ENCODE measurements at places on chromosomes 3 and 15.

GRCh38 chr3:3664935-3665334, 134.3 kb upstream of the LRRN1 start:
- DNase-seq: no peak

DNA sequence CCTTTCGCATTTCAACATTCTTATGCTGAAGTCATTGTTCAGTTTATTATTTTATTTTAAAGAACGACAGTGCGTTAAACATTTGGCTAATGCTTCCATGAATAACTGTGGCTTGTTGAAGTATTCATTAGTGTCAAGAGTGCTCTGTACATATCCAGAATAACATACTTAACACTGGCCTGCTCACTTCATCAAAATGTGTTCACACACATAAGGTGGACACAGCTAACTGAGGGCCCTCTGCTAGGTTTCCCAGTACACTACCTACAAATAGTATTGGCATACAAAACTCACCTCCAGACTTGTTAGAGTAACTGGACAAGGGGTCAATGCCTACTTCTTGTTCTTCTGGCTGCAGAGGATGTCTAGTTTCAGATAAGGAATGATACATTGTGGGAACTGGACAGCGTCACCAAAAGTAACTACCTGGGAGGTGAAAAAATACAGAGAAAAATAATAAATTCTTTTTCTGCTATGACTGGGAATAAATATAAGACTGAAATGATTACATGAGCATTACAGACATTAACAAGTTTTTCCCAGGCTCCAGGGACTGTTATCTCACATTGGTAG, 234.2 kb downstream of the TBC1D5 start:
- DNase-seq: no peak

DNA sequence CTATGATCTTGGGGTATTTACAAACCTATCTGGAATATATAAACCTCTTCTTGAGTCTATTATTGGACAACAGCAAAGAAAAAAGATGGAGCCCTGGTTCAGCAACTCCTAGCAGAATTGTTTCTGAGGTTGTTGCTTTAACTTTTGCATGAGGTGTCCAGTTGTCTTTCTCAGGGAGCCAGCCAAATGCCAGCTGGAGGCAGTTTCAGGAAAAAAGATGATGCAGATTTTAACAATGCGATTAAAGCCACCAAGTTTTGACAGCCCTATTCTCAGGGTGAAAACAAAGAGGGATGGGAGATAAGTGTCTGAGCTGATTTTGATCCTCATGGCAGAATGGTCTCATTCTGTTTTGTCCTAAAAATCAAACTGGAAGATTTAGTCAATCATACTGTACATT, 181.6 kb upstream of the RASGRP1 start:
- DNase-seq: no peak

DNA sequence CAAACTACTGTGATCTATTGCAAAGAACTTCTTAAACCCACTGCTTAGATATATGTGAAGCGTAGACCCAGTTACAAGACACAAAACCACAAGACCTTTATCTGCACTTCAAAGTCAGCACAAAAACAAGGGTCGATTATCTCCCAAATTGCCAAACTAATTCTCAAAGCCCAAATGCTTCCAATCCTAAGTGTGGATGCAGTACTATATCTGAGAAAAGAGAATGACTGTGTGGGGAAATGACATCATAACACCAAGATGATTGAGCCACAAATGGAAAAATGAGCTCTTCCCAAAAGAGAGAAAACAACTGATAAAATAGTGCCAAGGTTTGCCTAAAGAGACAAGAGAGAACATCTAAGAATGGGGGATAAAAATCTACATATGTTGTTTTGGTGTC, 86.2 kb downstream of the MEIS2 start:
- DNase-seq: no peak

DNA sequence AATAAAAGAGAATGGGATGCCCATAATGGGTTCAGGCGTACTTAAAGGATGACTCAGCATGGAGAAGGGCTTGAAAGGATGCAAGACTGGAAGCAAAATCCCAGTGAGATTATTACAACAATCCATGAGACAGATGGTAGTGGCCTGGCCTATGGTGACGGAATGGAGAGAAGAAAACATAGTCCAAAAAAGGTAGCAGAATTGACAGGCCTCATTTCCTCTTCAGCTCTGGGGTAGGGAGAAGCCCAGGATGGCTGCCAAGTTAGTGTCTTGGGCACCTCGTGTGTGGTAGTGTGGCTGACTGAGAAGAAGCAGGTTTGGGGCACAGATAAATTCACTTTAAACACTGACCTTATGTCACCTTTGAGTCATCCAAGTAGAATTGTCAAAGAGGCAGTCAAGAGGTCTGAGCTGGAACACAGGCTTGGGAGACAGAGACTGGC, 18.1 kb downstream of the MB21D2 start:
- no peak for DNase-seq

DNA sequence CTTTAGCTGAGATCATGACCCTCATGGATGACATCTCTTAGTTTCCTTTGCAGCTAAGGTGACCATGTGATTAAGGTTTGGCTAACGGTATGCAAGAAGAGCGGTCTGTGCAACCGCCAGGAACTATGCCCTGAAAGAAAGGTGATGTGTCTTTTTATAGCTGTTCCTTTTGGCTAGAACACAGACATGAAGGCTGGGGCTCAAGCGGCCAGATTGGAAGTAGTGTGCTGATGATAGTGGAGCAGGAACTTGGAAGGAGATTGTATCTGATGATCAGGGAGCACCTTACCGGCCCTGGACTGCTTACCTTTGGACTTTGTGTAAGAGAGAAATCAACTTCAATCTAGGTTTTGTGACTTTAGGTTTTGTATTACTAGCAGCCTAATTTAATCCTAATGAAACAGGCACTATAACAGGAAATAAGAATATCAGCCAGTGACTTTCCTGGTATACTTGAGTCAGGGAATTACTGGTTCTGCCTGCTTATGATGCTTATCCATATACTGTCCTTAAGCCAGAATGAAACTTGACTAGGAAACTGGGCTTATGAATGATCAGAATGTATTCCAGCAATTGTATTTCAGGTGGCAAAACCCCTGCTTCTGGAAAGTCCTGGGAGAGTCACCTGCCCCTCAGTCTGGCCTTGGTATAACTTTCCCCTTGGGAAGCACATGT, 164.3 kb upstream of the LRIG1 start:
- no peak for DNase-seq

- no peak for DNase-seq
Observed at GRCh38 chr3:154023148-154023547, 98.0 kb upstream of the ARHGEF26 start.

DNA sequence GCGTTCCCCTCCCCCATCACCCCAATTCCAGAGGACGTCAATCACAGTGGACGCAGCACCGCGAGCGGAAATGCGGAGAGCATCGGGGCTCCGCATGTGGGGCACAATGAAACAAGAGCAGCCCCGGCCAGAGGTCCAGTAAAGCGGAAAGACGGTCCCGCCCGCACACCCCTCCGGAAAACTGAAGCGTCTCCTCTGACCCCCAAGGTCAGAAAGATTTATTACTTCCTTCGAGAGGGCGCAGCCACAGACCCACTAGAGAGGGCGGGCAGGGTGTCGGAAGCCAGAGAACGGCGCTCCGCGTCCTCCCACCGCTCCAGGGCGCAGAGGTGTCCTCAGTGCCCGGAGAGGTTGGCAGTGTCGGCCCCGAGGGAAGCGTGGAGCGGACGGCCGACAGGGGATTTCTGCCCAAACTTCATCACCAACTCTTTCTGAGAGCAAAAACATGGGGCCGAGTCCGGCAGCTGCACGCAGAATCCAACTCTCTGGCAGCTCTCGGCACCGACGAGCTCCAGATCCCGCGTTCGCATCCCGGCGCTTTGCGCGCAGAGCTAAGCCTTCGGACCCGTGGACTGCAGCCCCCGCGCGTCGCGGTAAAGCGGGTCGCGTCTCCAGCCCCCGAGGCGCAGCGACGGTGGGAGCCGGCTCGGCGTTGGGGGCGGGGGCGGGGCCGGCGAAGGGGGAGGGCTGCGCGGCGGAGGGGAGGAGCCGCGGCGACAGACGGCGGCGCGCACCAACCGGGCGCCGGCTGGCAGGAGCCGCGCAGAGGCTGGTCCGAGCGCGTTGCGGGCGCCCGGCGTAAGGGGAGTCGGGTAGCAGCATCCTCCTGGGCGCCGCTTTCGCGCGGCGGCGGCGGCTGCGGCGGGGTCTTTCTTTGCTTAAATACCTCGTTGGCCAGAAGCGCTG, at the start of gene CHST2:
CHST2 (plus strand) TSS at position 763 of the 906 bp plus-strand sequence. CDS start 1,046 bp downstream, outside the sequence.
- DNase-seq: peak; percentile 54

- DNase-seq: no peak
Observed at GRCh38 chr3:197466586-197467399, 89.0 kb downstream of the BDH1 start.

DNA sequence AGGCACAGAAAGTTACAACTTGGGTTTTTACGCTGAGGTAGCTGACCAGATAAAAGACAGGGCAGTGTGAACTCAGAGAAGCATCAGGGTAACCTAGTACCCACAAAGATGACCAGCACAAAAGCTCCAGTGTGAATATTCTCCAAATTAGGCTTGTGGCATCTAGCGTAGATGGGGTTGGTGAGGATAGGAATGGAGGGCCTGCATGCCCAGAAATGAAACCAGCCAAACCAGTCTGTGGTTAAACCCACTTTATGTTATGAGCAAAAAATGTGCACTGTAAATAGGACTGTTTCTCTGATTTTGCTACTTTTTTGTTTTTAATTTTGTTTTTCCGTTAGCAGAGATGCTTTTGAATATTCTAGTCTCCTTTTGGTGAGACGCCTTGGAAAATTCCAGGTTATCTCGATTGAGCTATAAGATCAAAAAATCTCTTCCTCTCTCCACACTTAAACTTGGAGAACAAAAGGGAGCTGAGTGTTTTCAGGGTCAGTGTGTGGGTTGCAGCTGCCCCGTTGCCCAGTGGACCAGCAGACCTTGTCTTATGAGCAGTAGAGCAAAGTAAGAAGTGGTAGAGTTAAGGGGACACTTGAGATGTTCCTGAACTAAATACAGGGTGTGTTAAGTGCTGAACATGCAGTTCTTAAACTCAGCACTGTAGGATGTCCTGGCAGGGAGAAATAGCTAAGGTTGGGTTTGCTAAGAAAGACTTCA, 132.9 kb downstream of the C3orf38 start:
- no peak for DNase-seq

DNA sequence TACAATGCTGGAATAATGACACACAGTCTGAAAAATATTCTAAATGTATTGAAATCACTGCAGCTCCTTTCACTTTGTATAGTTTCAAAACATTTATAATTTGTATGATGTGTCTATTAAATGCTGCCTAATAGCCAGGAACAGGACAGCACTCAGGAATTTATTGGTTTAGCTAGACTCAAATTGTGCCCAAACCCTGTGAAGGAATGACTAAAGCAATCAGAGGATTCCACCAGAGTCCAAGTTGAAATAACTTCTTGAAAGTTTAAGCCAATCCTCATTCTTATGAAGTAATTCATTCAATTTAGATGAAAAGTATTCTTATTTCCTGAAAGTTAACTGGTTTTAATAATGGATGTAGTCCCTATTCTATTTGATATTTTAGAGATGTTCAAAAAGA, 267.0 kb downstream of the ZMAT3 start:
- DNase-seq: no peak

GRCh38 chr3:45705839-45706808, 16.9 kb downstream of the SACM1L start:
- DNase-seq: no peak

DNA sequence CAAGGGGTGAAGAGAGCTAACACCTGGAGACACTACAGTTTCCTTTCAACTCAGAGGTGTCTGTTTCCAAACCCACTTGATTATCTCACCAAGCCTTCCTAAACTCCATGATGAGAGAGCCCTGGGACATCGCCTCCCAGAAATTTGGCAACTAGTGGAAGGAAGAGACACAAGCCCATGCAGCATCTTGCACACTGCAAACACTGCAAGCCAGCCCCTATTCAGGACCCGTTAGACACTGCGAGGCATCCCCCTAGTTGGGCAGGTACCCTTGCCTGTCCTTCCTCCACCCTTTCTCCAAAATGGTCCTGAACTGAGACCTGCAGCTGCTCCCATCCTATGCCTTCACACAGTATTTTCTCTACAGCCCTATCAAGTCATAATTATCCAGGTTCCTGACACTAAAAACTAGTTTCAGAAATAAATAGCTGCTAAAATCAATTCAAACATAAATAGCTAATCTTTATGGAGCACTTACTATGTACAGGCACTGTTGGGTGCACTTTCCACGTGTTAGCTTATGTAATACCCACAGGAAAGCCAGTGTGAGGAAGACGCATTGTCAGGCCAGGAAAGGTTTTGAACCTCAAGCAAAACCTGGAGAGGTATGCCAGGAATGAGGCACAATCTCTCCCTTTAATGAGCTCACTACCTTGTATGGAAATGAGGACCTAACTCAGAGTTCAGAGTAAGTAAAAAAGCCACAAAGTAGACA, 2.8 kb downstream of the MAGI1 start:
- DNase-seq: no peak

- peak; percentile 55 for DNase-seq
Observed at GRCh38 chr3:142586803-142587406, 8.4 kb upstream of the ATR start.

GRCh38 chr3:22542311-22542710, 660.8 kb upstream of the UBE2E2 start:
- no peak for DNase-seq

GRCh38 chr3:140927279-140928069, 14.2 kb upstream of the SLC25A36 start:
- DNase-seq: no peak

DNA sequence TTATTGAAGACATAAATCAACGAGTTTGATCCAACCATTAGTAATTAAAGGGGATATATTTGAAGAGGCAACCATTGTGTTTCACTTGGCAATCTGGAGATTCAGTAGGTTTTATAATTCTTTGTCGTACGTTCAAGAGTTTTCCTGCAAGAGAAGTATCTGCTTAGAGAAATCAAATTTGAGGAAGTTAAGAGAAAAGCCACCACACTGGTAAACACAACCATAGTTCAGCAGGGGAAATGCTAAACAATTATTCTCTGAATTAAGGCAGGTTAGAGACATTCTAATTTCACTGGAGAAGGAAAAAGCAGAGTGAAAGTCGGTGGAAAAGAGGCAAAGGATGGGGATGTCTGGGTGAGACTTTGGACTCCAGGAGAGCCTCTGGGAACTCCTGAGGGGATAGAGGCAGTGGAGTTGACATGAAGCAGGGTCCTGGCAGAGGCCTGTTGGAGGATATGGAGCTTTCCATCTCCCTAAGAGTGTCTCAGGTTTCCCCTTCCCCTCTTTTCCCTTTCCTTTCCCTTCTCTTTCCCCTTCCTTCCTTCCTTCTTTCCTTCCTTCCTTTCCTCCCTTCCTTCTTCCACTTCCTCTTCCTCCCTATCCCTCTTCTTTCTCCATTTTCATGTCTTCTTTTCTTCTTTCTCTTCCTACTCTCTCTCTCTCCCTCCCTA, 26.5 kb downstream of the SPINK8 start:
- DNase-seq: peak; percentile 11

DNA sequence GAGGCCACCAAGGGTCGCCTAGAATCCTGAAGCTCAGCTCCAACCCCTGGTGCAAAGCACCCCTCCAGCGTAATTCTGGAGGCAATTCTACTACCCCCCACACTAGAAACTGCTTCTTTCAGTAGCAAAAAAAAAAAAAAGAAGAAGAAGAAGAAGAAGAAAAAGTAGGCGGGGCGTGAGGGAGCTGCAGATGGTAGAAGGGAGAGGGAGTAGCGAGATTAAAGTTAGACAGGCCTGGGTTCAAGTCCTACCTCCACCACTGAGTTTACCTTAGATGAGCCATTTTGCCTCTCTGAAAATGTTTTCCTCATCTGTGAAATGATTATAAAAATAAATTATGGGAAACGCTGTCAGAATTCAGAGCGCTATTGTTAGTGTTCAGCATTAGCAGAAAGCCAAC, 913 bp downstream of the FAM174B start:
- no peak for DNase-seq

GRCh38 chr3:10911350-10912002, 81.1 kb upstream of the SLC6A1 start:
- no peak for DNase-seq

Measured in KG1 (cell line).